ENCODE measurements at places on chromosomes 12 and 14.

GRCh38 chr14:30020271-30020670 lies 92.6 kb upstream of the PRKD1 start:
- no peak for DNase-seq

GRCh38 chr12:117850048-117850447 lies 118.7 kb downstream of the KSR2 start:
- DNase-seq: no peak

DNA sequence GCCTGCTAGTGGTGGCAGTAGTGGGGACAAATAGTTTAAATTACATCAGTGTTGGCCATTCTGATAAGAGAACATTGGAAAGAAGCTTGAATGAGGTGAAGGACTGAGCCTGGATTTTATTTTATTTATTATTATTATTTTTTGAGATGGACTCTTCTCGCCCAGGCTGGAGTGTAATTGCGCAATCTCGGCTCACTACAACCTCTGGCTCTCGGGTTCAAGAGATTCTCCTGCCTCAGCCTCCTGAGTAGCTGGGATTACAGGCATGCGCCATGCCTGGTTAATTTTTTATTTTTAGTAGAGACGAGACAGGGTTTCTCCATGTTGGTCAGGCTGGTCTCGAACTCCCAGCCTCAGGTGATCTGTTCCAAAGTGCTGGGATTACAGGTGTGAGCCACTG lies 739.4 kb downstream of the AACS start:
- DNase-seq: no peak

DNA sequence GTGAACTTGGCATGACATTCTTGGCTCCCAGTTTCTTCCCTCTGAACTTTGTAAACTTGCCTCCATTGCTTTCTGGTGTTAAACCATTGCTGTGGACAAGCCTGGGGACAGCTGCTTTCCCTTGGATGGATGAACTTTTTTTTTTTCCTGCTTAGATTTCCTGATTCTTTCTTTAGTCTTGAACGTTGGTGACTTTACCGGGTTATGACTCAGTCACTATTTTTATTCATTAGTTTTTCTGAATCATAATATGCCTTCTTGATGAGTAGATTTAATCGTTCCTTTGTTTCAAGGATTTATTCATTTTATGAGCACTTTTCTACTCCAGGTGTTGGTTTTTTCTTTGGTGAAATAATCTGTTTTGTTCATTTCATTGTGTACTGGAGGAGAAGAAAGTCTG lies 155.0 kb upstream of the RTL1 start:
- DNase-seq: no peak

DNA sequence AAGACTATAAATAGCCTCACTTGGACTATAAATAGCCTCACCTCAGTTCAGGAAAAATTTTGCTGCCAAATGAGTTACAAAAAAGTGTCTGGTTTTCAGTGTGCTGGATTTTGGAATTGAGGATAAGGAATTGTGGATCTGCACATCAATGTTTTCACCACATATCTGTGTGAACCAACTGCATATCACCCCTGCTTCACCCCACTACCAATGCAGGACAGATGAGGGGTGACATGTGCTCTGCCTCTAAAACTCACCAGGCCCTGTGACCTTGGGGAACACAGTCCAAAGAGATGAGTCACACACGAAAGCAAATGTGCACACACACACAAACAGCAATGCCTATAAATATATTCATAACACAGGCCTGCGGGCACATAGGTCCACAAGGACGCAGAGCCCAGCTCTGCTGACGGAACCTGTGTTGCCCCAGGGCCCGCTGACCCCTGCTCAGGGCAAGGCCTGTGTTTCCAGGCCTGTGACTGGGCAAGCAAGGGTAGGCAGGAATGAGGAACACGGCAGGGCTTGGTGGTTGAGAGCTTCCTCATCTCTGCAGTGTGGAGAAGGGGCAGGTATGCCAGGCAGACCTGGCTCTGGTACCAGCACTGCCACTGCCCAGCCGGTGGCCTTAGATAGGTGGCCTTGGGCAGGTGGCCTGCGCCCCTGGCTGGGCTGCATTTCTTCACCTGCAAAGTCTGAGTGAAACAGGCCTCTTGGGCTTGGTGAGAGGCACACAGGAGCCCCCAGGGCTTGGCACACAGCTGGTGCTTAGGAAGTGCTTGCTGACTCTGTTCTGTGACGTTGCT lies 82.4 kb downstream of the ARL6IP4 start:
- DNase-seq: no peak

DNA sequence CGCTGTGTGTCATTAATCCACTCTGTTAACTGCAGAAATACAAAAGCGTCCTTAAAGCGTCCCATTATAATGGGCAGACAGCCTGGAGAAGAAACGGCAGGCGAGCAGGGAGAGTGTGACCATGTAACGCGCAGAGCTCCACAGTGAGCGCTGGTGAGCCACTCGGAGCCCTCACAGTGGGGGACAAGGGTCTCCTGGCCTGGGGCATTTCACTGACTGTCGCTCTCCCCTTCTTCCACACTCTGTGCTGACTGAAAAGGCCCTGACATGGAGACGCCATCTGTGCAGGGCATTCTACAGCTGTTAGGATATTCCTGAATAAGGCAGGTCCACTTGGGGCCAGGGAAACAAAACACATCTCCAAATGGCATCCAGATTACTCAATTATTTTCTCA lies 24.2 kb downstream of the CCDC92 start:
- DNase-seq: no peak

- no peak for DNase-seq
Observed at GRCh38 chr12:66713984-66714383, 35.1 kb upstream of the GRIP1 start.
